ENCODE measurements at places on chromosomes 5 and 9.

GRCh38 chr9:97980479-97980803, 2.7 kb upstream of the ANP32B start:
- DNase-seq = peak; percentile 47

DNA sequence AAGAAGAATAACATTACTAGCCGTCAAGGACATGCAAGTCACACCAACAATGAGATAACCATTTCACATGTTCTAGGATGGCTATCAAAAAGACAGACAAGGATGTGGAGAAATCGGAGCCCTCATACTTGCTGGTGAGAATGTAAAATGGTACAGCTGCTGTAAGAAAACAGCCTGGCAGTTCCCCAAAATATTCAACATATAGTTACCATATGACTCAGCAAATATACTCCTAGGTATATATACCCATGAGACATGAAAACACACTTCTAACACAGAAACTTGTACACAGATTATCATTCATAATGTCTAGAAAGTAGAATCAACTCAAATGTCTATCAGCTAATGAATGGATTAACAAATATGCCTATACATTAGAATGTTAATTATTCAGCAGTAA, 105.4 kb upstream of the PCAT7 start:
- no peak for DNase-seq

DNA sequence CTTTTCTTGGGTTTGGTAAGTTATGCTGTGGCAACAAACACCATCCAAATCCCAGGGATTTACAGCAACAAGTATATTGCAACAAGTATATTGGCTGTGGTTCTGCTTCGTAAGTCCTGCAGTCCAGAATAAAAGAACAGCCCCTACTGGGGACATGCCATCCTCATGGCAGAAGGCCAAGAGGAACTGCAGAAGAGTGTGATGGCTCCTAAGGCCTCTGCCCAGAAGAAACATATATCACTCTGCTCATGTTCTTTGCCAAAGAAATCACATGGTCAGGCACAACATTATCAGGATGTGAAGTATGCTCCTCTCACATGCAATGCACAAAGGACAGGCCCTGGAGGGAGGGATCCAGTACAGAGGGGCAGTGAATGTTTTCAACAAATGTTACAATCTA, 159.6 kb upstream of the TAS2R1 start:
- no peak for DNase-seq

DNA sequence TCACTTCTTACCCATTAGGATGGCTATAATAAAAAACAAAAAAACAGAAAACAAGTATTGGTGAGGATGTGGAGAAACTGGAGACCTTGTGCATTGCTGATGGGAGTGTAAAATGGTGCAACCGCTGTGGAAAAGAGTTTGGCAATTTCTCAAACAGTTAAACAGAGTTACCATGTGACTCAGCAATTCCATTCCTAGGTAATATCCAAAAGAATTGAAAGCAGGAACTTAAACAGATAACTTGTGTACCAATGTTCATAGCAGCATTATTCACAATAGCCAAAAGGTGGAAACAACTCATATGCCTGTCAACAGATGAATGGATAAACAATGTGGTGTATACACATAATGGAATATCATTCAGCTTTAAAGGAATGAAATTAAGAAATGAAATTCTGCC, 28.9 kb downstream of the DCP2 start:
- DNase-seq = no peak

DNA sequence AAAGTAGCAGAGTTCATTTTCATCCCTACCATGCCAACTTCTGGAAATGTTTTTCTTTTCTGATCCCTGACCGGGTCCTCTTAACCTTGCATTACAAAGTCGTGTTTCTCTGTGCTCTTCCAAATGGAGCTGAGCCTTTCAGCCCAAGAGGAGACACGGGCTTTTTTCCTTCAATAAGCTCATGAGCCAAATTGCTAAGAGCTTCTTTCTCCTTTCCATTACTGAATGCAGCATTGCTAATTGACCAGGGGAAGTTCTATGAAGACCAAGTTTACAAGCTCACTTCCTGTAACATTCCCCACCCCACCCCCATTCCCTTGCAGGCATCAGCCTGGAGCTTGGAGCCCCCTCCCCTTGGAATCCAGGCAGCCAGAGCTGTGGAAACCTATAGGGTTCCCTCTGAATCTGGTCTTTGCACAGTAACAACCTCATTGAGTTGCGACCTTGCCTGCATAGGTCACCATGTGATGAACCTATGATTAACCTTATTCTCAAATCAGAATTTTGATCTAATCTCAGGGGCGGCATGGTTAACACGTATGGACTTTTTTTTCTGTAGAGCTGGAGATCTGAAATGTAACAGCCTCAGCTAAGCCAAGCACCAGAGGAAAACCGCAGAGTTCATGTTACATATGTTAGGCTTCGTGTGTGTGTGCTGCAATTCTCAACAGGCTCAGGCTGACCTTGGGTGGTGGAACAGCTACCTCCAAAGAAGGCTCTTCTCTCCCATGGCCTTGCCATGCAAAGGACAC, 395.7 kb upstream of the ZNF462 start:
- DNase-seq = peak; percentile 64

GRCh38 chr5:6780802-6781391, 67.7 kb downstream of the TENT4A start:
- DNase-seq = no peak

- DNase-seq = no peak
These were observed 13.6 kb downstream of the GLRA1 start for GRCh38 chr5:151911011-151911410.

DNA sequence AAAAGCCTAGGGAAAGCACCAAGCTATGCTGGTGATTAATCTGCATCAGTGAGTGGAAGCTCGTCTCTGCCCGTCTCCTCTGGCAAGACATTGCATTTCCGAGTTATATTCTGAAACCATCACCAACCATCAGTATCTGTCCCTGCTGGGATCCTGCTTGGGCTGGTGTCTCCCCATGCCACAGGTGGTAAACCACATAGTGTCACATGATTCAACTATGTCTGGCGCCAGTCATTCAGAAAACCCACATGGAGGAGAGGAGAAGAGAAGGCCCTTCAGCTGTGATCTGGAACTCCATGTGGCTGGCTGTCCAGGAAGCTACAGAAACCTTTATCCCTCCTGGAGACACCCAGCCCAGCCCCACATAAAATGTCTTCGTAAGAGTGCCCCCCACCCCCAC, 4.8 kb downstream of the IL9 start:
- DNase-seq = no peak

DNA sequence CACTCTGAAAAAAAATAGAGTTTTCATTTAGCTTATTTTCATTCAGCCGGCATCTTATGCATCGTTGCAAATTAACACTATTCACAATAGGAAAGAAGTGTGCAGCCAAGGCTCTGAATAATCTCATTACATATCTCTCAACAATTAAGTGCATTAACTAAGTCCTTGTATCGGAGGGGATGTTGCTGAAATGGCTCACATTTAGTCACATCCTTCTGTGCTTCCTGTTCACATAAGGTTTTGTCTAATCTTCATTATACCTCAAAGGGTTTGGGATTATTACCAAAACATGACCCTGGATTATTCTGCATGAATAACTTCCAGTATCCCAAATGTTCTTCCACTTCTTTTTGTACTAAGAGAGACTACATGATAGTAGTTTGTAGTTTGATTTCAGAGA, 278.0 kb upstream of the GRIA1 start:
- DNase-seq = peak; percentile 2

GRCh38 chr5:62082370-62082801, 223.6 kb upstream of the KIF2A start:
- DNase-seq = peak; percentile 81

DNA sequence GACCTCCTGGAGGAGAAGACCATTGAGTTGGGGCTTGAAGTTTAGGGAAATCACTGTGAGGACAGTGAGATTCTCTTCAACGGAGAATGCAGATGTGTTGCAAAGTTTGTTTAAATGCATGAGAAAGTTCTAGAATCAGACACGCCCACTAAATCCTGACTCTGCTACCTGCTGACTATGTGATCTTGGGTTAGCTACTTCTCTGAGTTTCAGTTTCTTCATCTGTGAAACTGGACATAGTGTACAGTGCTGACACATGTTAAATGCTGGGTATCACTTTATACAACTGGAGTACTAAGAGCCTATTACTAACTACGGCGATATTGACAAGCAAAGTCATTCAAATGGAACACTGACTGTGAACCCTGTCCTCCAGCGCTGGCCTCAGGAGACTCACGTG, 255.5 kb downstream of the HSPA4 start:
- DNase-seq = no peak

DNA sequence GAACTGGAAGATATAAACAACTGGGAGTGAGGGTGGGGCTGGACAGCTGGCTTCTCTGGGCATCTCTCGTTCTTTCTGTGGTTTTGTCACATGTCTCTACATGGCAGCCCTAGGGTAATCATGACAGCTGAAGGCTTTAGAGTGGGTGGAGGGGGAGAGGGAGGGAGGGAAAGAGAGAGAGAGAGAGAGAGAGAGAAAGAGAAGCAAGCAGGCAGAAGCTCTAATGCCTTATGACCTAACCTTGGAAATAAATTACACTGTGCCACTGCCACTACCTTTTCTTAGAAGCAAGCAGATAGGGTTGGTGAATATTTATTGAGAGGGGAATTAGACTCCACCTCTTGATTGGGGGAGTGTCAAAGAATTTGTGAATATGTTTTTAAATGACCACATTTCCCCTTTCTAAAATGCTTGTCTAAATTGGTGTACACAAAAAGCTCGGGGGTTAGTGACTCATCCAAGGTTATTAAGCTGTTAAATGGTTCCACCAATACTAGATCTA, 2.6 kb upstream of the DAPK1 start:
- DNase-seq = no peak

DNA sequence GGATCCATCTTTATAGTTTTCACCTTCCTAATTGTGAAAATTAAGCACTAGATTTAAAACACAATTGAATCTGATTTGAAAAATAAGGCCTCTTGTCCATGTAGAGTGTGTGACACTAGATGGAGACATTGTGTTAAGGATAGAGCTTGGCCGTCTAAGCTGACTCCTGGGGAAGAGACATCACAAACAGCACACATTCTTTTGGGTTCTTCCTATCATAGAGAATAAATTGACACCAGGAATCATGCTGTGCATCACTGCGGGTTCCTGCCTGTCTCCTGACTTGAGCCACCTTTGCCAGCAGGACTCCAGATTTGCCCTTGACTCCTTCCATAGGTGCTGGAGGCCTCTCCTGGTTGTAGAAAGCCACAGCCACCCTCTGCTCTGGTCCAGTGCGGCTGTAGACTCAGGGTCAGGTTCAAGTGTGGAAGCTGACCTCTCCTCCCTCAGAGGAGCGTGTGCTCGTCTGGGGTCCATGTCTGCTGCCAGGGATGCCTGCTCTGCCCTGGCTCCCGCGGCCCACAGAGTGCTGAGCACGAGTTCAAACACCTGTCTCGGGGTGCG, 11.2 kb downstream of the ROPN1L start:
- DNase-seq = peak; percentile 86

DNA sequence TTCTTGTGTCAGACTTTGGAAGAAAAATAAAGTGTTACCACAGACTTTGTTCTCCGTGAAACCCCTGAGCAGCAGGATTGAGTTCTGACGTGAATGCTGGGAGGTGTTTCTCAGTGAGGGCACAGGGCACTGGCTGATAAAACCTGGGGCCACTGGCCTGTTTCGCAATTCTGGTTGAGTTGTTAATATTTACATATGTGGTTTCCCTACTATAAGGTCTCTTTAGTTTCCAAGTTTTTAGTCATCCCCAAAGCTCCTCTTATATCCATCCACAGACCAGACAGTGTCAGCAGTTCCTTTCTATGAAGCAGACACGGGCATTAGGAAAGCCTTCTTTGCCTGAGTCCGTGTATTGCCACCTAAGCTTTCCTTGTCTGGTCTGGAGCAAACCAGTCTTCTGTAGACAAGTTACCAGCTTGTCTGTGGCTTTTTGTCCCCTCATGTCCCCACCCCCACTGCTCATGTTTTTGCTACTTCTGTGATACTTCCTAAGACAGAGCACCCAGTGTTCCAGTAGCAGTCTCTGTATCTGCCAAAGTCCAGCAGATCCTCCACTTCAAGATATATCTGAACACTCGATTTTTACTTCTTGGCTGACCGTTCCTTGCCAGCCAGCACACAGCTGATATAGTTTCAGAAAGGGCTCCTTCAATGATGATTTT, 42.0 kb downstream of the ACO1 start:
- DNase-seq = peak; percentile 58

Data from fibroblast of skin of abdomen (primary cell).